Hematopoietic multipotent progenitor cell treated with erythropoietin and hydrocortisone succinate and interleukin-3 and kit ligand, for 6 days (in vitro differentiated cells): ENCODE measurements at places on chromosomes 5 and 9.

GRCh38 chr5:176644878-176645670, 2.2 kb upstream of the TSPAN17 start:
- peak; percentile 55 for DNase-seq

- DNase-seq: no peak
Measured at GRCh38 chr9:130962418-130963316, 23.6 kb upstream of the FIBCD1 start.

- DNase-seq: no peak
Measured at GRCh38 chr9:132645306-132645705, 24.5 kb downstream of the DDX31 start.

GRCh38 chr5:80355686-80356085, 35.9 kb downstream of the SPZ1 start:
- no peak for DNase-seq

DNA sequence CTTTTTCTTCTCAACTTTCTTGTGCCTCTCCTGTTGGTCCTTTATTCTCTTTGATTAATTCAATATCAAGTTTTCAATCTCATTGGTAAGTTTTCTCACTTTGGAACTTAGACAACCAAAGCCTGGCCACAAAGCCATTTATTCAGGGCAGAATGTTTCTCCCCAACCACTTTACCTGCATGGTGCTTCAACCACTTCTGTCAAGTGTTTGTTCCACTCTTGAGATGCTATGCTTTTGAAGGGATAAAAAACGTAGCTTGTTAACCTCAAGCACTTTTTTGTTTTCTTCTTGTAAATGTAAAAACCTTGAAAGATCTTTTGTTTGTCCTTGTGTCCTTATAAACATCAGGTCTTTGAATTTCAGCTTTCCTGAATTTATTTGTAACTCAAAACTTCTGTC, 966.7 kb downstream of the MAT2B start:
- DNase-seq: no peak

GRCh38 chr5:33067291-33067690, 356.2 kb downstream of the NPR3 start:
- DNase-seq: no peak

DNA sequence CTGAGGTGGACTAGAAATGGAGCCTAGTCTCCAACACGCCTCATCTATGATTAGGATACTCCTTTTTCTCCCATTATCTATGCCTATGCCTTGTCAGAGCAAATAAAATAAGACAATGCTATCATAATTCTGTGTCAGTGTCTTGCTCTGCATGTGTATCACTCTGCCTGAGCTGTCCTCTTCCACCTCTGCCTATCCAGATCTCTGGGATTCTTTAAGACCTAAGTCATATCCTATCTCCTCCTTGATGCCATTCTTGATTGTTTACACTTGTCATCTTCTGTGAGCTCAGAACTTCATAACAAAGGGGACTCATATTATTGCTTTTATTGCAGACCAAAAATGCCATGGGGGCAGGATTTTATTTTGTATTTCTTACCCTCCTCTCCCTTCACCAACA, 351.2 kb upstream of the C9orf72 start:
- no peak for DNase-seq

DNA sequence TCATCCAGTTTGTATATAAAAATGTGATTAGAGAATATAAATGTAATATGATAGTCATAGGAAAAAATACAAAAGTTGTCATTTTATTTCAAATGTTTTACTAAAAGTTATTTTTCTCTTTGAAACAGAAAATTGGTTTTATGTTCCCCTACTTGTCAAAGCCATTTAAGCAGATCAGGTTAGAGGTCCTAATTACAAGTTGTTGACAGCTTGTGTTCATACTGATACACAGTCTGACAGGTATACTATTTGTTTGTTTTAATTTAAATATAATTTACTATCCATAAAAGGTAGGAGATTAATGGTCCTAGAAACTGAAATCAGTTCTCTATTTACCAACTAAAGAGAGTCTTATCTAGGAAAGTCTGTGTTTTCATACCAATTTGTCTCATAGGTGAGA, 250.4 kb upstream of the TMEM161B start:
- DNase-seq: no peak

DNA sequence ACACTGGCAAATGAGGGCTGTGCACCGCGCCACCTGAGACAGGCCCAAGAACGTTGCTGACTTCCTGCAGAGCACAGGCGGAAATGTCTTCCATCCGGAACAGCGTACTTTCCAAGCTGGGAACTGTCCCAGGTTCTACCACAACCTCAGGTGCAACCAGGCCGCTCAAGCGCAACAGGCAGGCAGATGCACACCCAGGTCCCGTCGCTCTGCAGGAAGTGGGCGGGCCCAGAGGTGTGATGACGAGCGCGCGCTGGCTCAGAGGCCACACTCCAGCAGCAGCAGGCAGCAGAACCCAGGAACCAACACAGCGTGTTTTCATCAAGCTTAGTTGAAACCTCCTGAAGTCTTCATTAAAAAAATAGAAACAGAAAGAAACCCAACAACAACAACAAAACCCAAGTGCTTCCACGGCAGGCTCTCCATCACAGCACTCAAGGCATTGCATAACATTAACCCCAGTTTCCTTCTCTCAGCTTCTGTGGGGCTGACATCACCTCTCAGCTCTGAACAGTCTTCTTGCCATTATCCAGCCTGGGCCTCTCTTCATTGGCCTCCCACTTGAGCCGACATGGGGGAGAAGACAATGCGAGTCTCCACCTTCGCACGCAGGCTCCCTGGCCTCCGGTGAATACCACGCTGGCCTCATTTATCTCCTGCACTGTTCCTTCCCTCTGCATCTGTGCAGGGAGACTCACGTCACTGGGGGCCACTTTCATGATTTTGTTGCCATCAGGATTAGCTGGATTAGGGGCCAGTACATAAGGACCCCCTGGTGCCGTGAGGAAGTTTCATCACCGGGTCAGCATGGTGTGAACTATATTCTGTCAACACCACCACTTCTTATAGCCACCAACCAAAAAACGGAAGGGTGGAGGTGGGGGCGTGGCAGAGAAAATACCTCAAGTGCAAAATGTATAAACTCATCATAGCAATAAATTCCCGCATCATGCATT, 22.1 kb downstream of the PTCH1 start:
- no peak for DNase-seq

DNA sequence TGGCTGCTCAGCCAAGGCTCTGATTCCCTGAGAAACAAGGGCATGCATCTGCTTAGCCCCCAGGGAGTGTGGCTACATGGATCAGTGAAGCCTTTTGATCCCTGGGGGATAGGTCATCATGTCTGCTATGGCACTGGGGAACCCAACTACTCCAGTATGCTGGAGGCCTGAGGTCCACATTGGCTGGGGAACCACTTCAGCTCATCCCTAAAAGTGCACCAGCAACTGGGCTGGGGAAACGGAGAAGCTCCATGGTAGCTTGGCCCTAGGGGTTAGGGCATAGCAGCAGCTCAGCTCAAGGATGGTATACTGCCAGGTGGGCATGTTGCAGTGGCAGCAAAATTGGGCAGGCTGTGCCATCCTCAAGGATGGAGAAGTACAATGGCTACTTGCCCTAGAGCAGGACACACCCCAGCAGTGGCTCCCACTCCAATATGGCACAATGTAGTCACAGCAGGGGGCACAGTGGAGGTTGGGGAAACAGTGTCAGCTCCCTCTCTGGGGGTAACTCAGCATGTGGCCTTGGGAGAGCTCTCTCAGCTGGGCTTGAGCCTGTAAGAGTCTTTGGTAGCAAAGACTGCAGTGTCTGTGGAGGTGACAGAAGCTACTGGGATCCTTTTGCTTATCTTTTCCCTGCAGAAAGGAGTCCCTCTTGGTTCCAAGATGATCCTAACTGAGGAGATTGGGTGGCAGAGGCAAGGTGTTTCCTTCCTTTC, 111.5 kb upstream of the FSTL4 start:
- no peak for DNase-seq

DNA sequence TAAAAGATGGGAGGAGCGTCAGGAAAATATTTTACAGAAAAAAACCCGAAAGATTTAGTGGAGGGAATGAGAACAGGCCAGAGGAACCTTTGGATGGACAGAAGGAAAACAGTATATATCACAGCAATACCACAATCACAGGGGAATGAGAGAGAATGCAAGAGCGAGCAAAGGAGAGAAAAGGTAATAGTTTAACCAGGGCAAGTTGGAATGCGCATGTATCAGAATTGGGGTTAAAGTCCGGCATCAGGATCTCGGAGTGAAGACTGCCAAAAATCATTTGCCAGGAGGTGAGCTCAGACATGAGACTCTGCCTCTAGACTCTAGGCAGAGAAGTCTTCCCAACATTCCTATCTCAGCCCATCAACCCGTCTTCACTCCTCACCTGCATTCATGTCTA, 36.8 kb downstream of the PCDHGC5 start:
- no peak for DNase-seq

DNA sequence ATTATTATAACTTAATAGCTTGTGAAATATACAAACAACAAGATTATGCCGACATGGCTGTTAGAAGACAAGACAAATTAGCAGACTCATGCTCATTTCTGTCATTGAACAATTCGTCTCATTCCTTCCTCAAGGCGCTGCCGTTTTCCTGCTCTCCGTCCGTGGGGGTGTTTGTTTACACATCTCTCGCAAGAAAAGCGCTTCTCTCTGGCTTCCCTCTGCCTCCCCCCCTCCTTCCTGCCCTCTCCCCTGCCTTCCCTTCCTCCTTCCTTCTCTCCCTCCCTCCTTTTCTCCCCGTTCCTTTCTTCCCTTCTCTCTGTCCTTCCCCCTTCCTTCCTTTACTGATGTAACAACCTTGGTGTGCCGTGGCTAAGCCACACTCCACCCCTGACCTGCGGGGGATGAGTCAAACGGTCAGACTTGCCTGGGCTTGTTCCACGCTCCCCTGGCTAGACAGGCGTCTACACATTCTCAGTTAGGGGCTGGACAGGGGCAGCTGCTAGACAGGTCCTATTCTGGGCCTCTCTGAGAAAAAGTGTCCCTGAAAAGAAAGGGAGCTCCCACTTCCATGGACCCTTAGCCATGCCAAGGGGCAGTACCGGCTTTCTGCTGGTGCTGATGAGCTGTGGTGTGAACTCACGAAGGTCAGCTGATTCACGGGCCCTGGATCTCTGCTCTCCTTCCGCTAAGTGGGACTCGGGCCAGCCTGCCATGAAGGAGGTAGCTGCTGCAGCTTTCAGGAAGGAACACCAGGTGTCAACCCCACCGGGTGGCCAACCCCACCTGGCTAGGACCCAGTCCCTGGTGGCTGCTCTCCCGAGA, 32.0 kb upstream of the SPTLC1 start:
- peak; percentile 61 for DNase-seq

- no peak for DNase-seq
Measured at GRCh38 chr9:120378680-120379079, 201.3 kb downstream of the CDK5RAP2 start.

DNA sequence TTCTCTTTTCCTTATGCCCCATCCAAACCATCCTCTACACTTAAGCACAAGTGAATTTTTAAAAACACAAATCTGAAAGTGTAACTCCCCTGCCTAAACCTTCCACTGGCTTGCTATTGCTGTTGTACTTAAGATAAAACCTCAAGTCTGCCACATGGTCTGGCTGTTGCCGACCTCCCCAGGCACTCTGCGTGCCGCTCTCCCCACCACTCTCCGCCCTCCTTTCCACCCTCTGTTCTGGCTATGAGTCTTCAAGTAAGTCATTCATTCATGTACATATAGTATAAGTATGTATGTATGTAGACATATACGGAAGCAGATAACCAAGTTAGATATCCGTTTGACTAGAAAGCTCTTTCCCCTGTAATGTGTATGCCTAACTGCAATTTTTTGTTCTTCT, 94.7 kb upstream of the ANKRD55 start:
- DNase-seq: peak; percentile 75

DNA sequence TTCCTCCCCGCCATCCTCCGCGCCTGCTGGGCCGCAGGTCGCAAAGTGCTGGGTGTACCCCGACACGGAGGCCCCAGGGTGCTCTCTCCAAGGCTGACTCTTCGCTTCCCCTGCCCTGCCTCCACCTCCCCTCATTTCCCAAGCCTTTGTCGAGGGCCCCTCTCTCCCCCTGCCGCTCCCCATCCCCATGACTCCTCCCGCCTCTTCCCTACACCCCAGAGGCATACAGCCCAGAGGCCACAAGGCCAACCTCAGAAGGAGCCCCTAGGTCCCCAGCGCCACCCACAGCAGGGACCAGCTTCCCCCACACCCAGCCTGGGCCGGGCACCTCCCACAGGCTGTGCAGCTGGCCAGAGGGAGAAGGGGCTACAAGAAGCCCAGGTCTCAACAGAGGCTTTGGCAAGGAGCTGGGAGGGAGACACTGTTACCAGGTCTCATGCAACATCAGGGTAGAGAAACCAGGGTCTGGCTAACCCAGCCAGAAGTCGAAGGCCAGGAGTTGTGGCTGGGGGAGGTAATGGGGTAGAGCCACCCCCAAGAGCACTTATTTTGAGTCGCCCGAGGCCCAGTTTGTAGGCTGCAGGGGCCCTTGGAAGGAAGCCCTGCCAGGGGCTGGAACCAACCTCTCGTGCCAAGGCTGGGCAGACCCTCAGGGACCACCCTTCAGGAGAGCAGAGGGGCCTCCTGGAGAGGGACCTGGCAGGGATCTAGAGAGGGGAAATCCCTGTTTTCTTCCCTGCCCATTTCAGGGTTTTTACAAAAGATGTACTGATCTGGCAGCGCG, 24.5 kb upstream of the SARDH start:
- DNase-seq: no peak

DNA sequence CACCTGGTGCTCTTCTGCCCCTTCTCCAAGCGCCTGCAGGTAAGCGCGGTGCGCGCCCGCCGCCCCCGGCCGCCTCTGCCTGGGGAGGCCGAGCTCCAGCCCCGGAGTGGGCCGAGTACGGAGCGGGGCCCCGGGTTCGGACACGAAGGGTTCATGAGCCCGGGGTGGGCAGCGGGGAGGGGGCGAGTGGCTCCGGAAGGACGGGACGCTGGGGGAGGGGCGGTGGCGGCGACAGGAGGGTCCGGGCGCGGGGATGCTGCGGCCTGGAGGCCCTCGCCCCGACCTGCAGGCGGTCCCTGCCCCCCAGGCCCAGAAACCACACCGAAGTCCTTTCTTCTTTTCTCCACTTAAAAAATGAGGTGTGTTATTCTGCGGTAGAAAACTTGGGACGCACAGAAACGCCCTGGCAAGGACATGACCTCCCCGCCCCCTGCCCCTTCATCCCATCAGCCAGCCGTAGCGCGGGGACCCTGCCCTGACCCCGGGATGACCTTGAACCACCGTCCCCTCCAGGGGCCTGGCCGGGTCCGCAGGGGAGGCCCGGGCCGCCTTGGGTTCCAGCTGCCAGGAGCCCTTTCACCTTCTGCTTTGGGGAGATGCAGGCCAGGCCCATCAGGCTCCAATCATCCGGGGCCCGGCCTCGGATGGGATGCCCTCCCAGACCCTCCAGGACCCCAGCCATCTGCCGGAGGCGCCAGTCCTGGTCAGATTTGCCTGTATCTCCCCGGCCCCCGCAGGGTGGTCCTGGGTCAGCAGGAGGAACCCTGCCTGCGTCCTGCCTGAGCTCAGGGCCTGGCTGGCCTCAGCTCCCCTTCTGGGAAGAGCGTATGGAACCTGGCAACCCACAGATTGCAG, 545 bp downstream of the DIPK1B start:
- no peak for DNase-seq

DNA sequence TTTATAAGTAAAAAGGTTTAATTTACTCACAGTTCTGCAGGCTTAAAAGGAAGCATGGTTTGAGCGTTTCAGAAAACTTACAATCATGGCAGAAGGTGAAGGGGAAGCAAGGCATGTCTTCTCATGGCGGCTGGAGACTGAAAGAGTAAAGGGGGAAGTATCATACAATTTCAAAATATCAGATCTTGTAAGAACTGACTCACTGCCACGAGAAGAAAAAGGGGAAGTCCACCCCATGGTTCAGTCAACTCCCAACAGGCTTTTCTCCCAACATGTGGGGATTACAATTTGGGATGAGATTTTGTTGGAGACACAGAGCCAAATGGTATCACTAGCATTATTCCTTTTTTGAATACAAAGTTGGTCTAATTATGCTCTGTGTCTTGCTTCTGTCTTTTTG, 627.9 kb upstream of the ST8SIA4 start:
- peak; percentile 18 for DNase-seq

GRCh38 chr5:122877518-122877917, 32.1 kb downstream of the SNX24 start:
- DNase-seq: no peak
